ENCODE measurements at places on chromosomes 1 and 21.

GRCh38 chr1:205044741-205045140 is 1.7 kb downstream of the CNTN2 start:
- no peak for DNase-seq

DNA sequence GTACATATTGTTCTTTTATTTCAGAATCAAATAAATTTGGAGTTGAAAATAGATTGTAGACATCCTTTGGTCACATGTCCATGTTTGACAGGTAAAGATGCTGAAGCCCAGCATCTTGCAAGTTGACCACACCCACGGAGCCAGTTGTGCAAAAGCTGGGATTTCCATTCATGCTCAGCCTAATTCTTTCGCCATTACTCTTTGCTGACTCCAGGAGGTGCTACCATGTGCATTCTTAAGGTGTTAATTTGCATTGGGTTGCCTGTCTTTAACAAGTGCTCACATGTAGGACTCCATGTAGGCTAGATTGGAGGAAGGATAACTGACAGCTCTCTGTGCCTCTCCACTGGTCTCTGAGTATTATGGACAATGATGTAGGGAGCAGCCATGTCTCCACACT is 660.7 kb downstream of the LMO4 start:
- no peak for DNase-seq

- DNase-seq: no peak
Measured at GRCh38 chr21:42531771-42532170, 18.1 kb downstream of the SLC37A1 start.

DNA sequence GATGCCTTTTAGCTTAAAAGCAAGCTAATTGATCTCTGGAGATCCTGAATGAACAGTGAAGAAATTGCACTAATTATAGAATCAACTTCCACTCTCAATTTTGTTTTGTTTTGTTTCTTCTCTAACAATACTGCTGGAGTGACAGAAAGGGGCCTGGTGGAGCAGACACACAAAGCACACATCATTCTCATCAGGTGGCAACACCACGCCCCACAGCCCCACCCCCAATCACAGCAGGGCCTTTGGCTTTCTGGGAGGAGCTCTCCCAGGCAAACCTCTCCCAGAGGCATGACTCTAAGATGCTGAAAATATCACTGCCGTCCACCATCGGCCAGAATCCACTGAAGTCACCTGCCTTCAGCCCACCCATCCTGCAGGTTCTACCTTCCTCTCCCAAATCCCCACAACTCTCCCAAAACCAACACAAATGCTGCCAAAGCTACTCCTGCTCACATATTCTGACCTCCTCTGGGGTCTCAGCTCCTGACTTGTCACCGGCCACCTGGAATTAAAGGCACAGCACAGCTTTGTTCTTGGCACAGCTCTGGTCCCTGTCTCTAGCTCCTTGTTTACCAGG is 120.7 kb downstream of the GRIK3 start:
- DNase-seq: no peak

- no peak for DNase-seq
Measured at GRCh38 chr1:10961300-10961833, 51.1 kb upstream of the TARDBP start.

GRCh38 chr1:167077128-167077867 is 12.9 kb downstream of the GPA33 start:
- DNase-seq: no peak

DNA sequence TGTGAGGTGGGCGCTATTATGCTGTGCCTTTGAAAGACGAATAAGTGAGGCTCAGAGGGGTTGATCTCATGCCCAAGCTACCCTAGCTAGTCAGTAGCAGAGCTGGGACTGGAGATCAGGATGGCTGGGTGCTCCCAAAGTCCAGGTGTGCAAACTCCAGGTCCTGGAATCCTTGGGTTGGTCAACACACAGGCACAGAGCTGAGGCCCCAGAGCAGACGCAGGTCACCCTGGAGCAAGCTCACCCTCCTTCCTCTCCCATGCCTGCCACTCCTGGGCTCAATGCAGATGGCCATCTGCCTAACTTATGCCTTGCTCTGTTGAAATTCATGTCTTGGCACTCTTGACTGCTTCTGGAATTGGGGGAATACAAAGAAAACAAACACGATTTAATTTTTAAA is 587.2 kb downstream of the PTPRU start:
- no peak for DNase-seq

GRCh38 chr1:169312084-169312954 is 55.3 kb downstream of the NME7 start:
- DNase-seq: peak; percentile 85

GRCh38 chr1:35603941-35604340 is 30.8 kb downstream of the TFAP2E start:
- no peak for DNase-seq

- no peak for DNase-seq
Measured at GRCh38 chr1:191669629-191670028, 488.6 kb upstream of the RGS18 start.

GRCh38 chr1:41427916-41428737 is 56.4 kb downstream of the EDN2 start:
- no peak for DNase-seq

DNA sequence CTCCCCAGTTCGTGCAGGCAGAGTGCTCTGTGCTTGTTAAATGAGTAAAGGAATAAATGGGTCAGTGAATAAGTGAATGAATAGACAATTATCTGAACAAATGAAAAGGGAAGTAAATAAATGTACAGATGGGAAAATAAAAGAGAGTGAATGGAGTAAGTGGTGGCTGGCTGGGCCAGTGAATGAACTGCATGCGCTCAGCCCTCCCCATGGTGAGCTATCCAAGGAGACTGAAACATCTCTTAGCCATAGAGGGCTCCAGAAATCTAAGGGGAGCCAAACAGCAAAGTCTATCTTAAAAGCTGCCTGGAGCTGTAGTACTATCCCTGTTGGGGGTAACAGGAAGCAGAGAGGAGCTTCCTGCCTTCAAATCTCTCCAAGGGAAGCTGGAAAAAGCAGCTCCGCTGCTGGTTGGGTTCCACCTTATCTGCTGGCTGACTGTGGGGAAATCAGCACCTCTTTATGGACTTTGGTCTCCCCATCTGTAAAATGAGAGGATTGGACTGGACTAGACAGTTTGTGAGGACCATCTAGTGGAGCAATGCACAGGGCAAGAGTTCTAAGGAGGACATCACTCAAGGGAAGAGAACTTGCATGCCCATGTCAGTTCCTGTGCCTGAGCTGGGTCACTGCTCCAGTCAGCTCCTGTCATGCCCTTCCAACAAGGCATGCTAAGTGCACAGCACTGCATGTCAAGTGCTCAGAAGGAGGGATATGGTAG is 77.9 kb downstream of the TRABD2B start:
- DNase-seq: no peak

DNA sequence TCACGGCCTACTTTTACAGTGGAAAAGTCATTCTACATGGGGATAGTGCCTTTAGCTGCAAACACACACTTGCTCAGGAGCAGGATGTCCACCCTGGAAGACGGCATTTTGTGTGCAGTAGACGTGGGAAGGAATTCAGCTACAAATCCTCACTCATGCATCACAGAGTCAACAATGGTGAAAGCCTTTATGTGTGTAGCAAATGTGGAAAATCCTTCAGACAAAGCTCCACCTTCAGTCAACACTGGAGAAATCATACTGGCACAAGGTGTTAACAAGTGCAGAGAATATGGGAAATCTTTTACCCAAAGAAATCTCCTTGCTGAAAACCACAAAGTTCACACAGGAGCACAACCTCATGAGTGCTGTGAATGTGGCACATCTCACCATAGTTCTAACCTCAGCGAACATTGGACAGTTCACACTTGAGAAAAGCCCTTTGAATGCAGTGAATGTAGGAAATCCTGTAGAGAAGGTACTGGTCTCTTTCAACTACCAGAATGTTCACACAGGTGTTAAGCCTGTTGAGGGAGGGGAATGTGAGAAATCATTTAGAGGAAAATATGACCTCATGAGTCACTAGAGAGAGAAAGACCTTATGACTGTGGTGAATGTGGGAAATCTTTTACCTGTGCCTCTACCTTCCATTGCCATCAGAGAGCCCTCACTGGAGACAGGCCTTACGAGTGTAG is 101.8 kb downstream of the PTGS2 start:
- DNase-seq: no peak

DNA sequence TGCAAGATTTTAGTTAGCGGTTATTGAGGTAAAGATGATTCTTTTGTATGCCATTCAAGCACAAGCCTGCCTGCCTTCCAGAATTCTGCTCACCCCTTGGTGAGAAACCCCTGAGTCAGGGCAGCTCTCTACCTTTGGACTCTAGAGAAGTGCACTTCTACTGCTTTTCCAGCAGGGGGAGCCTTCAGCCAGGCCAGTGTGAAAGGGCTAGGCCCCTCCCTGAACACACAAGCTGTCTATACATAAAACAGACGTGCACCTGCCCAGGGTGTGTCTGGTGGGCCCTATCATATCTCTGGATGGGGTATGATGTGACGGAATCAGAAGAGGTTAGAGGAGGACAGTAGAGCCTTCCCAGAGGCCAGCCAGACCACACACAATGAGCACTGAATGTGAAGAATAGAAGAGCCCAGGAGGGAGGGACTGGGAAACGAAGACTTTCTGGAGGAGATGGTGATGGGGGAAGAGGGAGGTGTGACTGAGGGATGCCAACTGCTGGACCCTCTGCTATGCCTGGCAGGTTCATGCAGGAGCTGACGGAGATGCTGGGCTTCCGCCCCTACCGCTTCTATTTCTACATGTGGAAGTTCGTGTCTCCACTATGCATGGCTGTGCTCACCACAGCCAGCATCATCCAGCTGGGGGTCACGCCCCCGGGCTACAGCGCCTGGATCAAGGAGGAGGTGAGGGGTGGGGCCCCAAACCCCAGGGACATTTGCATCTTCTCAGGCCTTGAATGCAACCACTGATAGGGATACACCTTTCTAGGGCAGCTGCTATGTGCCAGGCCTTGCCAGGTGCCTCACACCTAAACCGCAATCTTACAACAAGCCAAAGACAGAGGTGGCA is 13.0 kb upstream of the KCNC4 start:
- DNase-seq: no peak

- DNase-seq: no peak
Measured at GRCh38 chr21:33286600-33287456, 20.7 kb downstream of the IL10RB start.

DNA sequence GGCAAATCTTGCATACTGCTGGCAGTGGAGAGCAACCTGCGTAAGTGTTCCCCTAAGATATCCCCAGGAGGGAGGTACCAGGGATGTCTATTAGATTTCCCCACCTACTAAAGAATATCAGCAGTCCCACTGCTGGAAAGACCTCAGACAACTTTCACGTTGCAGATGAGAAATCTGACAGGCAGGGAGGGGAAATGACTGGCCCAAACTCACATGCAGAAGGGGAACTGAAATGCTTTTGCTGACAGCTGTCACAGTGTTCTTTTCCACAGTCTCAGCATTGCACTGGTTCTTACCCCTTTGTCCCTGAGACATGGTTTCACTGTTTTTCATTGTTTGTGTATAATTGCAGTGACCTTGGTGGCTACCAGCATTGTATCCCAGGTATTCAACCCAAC is 84.8 kb upstream of the ATP1A1 start:
- no peak for DNase-seq

- DNase-seq: no peak
Measured at GRCh38 chr1:234782105-234782751, 172.2 kb upstream of the IRF2BP2 start.

DNA sequence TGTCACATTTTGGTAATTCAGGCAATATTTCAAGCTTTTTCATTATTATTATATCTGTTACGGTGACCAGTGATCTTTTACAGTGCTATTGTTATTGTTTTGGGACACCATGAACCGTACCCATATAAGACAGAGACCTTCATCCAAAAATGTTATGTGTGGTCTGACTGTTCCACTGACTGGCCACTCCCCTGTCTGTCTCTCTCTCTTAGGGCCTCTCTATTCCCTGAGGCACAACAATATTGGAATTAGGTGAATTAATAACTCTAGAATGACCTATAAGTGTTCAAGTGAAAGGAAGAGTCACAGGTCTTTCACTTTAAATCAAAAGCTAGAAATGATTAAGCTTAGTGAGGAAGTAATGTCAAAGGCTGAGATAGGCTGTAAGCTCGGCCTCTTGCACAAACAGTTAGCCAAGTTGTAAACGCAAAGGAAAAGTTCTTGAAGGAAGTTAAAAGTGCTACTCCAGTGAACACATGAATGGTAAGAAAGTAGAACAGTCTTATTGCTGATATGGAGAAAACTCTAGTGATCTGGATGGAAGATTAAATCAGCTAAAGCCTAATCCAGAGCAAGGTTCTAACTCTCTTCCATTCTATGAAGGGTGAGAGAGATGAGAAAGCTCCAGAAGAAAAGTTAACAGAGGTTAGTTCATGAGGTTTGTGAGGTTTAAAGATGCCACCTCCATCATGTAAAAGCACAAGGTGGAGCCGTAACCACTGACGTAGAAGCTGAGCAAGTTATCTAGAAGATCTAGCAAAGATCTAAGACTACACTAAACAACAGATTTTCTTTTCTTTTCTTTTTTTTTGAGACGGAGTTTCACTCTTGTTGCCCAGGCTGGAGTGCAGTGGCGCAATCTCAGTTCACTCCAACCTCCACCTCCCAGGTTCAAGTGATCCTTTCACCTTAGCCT is 19.7 kb upstream of the DIPK1A start:
- no peak for DNase-seq

DNA sequence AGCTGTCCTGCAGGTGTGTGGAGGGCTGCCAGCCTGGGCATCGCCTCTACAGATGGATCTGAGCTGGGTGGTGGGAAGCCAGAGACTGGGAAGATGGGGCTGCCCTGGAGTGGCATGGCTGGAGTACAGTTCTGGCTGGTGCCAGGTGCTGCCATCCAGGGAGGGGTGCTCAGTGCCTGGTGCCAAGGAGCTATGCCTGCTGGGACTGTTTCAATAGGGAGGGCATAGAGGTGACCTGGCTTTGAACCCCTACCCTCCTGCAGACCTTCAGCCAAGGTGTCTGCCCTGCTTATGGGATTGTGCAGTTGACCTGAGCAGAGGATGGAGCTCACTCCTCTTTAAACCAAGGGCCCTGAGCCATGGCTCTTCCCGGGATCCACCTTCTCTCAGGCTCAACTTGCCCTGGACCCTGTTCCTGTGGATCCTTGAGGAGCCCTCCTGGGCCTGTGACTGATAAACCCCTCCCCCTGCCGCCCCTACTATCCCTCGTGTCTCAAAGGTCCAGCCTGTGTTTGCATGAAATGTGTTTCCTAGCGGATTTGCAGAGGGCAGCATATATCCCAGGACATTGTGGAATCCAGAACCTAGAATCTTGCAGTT is 48.7 kb downstream of the PTPRU start:
- DNase-seq: no peak

DNA sequence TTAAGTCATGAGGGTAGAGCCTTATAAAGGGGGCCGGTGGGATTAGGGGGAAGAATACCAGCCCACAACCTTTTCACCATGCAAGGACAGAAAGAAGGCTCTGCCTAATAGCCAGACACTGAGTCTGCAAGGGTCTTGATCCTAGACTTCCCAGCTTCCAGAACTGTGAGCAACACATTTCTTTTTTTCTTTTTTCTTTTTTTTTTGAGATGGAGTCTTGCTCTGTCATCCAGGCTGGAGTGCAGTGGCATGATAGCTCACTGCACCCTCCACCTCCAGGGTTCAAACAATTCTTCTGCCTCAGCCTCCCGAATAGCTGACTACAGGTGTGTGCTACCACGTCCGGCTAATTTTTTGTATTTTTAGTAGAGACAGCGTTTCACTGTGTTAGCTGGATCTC is 1.7 kb upstream of the ARL8A start:
- DNase-seq: no peak

Data from fibroblast of skin of left quadriceps (primary cell).